Stimulated activated CD4-positive, alpha-beta T cell treated with anti-CD3 and anti-CD28 coated beads, Interleukin-1b, Interleukin-23, amount 100 ng/mL, for 1 hour (primary cell): ENCODE measurements at places on chromosomes 2 and 18.

DNA sequence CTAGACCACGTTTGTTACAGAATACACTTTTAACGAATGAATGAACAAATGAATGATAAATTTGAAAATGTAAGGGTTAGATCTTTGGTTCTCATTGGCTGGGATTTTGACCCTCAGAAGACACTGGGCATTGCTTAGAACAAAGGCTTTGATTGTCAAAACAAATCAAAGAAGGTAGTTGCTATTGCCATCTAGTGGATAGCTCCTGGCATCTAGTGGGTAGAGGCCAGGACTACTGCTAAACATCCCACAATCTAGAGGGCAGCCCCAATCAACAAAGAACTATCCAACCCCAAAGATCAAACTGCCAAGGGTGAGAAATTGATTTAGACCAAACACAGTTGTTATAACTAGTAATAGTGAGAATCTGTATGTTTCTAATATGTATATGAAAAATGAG, 552.3 kb downstream of the KCNJ3 start:
- no peak for DNase-seq

DNA sequence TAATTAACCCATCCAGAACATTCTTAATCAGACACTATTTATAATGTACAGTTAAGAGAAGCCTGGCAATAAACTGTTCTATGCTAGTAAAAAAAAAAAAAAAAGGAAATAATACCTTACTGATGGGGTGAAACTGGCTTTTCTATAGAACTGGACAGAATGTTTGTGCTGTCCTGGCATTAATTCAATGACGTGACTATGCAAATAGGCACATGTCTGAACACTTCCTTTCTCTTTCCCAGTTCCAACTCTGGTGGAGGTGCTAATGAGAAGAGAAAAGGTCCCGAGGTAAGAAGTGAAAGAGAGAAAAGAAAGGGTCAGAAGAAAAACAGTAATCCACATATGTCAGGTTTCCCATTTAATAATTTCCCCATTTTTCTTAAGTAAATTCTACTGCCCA, 508.4 kb downstream of the ZEB2 start:
- no peak for DNase-seq

DNA sequence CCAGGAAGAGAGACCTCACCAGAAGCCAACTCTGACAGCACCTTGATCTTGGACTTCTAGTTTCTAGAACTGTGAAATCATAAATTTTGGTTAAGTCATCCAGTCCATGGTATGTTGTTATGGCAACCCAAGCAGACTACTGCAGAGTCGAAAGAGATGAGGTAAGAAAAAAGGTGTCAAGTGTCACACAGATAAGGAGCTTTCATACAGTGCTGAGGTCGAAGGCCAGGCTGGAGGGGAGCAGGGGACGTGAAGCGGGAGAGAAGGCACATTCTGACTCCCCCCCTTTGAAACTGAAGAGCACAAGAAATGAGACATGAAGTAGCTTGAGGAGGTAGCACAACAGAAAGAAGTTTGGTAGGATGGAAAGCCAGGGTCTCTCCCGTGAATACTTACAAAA, 110.4 kb downstream of the ALK start:
- DNase-seq = no peak

GRCh38 chr18:37247497-37248161, 318.0 kb downstream of the CELF4 start:
- no peak for DNase-seq

GRCh38 chr18:11669948-11670275, 19.2 kb upstream of the GNAL start:
- no peak for DNase-seq

DNA sequence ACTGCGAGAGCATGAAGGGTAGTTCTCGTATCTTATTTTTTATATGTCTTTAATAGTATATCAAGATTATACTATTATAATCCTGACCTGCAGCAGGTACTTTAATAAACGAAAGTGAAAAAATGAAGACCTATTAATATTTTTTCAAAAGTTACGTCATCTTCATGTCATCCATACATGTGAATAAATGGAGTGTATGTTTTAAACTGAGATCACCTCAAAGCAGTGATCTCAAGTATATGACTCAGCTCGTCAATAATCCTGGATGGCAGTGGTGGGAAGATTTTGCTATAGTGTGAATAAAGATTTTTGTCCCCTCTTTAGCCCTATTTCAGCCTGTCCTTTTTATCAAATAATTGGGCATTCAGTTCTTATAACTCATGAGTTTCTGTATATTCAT, 166.3 kb upstream of the FBXO11 start:
- no peak for DNase-seq

GRCh38 chr2:133255360-133255759, 312.9 kb downstream of the NCKAP5 start:
- DNase-seq = no peak

- DNase-seq = no peak
Observed at GRCh38 chr18:59056706-59057492, 82.8 kb upstream of the SEC11C start.

DNA sequence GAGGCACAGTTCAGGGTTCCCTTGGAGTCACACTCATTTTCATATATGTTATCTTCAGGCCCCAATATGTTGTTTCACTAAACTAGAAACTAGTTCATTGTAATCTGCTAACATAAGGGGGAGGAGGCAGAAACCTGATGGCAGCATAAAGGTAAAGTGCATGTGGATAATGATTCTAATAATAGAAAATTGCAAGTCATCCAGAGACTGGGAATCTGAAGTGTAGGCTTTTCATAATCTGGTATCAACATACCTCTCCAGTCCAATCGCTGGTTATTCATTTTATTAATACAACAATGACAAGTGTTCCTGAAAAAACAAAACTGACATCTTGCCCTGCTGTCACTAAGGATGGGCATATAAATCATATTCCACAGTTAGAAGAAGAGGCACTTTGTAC, 326.3 kb upstream of the ZNF804A start:
- DNase-seq = no peak

- DNase-seq = no peak
Observed at GRCh38 chr2:235669983-235670962, 176.4 kb downstream of the AGAP1 start.

DNA sequence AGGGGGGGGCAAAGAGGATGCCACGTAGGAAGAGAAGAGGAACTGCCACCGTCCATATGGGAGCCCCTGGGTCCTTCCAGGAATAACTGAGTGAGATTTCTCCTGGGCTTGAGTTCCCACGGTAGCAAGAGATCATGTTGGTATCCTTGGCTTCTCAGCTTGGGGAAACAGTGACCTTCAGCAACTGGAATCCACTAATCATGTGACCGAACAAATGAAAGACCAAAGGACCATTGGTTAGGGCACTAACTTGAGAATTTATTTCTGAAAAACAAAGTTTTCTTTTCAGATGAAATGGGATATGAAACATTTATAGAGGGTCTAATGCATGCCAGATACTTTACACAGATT, 259.4 kb upstream of the ID2 start:
- DNase-seq = no peak

DNA sequence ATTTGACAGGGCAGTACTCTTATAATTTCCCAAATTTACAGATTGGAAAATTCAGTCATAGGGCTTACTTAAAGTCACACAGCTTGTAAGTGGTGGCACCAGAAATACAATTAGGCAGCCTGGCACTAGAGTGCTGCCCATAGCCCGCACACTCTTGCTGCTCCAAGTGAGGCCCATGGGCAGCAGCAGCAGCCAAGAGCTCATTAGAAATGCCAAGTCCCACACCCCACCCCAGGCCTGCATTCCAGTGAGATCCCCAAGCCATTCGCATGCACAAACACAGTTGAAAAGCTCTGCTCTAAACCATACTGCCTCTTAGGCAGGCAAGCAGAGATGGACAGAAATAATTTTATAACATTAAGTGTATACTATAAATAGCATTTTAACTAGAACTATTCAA, 379.3 kb upstream of the PKDCC start:
- no peak for DNase-seq

DNA sequence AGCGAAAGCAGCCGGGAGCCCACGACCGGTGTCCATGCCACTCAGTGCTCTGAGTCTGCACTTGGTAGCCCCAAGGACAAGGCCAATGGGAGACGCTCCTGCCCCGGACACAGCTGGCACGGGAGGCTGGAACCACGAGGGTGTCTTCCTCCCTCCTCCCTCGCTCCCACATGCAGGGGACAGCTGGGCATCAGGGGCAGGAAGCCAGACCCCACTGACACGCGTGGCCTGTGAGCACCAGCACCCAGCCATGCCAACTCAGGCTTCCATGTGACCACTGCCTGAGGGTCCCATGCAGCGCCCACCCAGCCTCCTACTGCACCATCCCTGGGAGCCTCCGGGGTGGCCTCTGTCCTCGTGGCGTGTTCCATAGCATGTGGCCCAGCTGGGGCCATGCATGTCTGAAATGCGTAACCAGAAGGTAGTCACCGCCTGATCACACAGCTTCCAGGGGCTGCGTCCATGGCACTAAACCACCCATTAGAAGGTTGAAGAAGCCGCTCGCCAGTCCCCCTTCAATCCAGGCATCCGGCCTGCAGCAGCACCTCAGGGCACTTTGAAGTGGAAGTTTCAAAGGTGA, 323.2 kb upstream of the SALL3 start:
- DNase-seq = no peak

DNA sequence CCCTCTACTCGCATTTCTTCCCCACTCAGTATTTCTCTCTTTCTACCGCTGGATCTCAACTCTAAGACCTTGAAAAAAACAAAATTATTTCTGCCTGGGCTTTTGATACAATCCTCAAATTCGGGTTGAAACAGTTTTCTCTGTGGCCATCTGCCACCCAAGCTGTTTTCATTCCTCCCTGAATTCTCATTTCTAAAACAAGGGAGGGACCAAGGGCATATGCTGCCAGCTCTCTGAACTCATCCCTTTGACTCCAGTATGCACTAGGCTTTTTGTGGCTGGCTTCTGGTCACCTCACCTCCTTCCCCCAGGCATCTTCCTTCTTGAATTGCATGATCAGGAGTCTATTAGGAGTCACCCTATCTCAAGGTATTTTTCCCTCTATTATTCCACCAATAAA, 49.5 kb downstream of the CCDC148 start:
- DNase-seq = no peak

- DNase-seq = no peak
Observed at GRCh38 chr2:136487421-136487820, 277.9 kb upstream of the THSD7B start.

DNA sequence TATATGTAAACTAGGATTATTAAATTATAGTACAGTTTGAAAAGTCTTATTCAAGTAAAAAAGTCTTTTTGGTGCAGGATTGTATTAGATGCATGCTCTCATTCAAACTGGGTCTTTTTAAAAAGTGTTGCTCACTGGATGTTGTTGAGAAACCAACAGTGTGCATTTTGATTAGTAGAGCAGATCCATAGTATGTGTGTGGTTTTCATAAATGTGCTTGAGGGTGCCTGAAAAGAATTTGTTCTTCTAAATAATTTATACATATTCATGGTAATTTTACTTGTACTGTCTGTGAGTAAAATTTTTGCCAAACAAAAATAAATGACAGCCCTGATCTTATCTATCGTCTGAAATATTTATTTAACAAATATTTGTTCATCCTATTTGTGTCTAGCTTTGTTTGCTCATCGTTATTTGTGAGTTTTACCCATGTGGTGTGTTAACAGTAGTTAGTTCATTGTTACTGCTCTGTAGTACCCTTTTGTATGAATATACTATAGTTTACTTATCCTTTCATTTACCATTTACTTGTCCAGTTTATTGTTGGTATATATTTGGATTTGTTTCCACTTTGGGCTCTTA, 50.4 kb downstream of the PTPN4 start:
- DNase-seq = no peak
